Coronary artery (tissue), 2 donors: ENCODE measurements at places on chromosomes 16 and 17.

- no peak for DNase-seq
Observed at GRCh38 chr16:62445909-62446308, 409.7 kb upstream of the CDH8 start.

- DNase-seq, result no peak
Observed at GRCh38 chr16:4200000-4200780, 41.7 kb downstream of the SRL start.

GRCh38 chr17:50265690-50266315, 8.5 kb upstream of the TMEM92 start:
- DNase-seq, result no peak

DNA sequence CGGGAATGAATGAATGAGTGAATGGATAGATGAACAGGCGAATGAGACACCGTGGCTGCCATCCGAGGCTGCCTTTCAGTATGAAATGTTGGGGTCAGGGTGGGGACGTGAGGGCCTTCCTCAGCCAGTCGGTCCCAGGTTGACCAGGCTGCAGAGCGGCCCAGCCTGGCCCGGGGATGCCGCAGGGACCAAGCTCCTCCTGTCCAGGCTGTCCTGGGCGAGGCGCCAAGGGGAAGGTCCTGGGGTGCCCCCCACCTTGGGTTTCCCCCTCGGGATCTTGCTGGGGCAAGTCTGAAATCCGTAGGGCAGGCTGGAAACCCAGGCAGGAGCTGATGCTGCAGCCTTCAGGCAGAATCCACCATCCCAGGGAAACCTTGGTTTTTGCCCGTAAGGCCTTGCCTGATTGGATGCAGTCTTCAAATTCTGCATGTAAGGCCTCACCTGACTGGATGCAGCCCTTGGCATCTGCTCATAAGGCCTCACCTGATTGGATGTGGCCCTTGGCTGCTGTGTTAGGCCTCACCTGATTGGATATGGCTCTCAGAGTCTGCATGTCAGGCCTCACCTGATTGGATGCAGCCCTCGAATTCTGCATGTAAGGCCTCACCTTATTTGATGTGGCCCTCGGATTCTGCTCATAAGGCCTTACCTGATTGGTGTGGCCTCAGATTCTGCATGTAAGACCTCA, 61.7 kb upstream of the ZNF469 start:
- no peak for DNase-seq

GRCh38 chr16:88931373-88931900, 45.6 kb downstream of the CBFA2T3 start:
- no peak for DNase-seq

DNA sequence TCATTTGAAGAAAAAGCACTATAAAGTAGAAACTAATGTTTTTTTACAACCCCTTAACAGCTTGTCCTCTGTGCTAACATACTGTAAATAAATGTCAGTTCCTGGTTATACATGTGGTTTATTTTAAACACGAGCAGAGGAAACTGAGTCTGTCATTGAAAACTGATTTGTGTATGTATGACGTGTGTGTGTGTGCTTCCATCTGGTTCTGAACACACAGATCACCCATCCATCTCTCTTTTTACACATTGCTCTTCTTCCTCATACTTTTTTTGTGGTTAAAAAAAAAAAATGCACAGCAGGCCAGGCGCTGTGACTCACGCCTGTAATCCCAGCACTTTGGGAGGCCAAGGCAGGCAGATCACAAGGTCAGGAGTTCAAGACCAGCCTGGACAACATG, 49.5 kb downstream of the ZNF423 start:
- no peak for DNase-seq

DNA sequence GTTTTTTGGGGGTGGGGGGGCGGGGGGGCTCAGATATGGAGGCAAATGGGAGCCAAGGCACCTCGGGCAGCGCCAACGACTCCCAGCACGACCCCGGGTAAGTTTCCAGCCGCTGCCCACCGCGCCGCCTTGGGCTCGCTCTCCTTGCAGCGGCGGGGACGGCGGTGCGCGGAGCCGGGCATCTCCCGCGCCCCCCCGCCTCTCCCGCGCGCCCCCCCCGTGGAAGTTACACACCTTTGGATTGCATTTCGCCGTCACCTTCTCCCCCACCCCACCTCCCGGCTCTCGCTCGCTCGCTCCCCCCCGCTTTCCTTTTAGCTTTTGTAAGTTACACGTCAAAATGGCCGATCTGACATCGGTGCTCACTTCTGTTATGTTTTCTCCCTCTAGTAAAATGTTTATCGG, 387 bp downstream of the MSI2 start:
- no peak for DNase-seq

DNA sequence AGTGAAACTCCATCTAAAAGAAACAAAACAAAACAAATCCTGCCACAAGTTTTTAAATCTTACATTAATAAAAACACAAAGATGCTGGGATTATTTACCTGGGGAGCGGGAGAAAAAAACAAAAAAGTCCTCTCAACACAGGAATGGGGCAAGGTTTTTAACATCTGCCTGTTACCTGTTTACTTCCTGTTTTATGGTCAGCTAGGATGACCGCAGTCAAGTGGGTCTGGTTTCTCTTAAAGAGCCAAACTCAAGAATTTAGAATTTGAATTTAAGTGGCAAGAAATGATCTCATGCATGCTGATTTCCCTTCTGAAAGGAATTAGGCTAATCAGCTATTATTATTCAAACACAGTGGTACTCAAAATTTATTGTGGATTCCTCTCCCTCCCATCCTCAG, 39.7 kb upstream of the TBC1D3K start:
- no peak for DNase-seq

DNA sequence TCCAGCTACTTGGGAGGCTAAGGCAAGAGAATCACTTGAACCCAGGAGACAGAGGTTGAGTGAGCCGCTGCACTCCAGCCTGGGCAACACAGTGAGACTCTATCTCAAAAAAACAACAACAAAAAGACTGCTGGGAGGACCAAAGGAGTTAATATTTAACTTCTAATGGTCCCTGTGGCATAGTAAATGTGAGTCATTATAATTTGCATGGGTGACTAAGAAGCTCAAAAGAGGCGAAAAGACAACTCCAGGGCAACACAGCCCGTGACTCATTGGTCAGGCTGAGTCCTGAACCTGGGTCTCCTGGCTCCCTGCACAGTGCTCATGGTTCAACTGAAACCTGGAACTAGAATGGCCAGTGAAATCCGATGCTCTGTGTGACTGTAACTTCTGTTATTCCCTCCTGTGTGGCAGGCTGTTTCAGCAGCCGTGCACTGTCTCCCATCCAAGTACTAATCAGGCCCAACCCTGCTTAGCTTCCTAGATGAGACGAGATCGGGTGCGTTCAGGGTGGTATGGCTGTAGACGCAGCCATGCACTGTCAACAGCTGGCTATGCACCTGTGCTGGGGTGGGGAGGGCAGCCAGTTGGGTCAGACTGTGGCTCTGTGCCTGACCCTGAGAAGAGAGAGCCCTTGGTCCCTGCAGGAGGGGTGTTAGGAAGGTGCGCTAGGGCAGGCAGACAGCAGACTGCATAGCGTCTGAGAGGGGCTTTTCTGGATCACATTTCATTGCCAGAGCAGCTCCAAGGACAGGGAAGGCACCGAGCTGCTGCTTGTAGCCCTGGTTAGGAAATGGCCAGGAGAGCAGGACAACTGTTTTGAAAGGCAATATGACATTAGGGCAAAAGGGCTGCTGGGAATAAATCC, 14.5 kb upstream of the GPRC5C start:
- DNase-seq, result no peak

DNA sequence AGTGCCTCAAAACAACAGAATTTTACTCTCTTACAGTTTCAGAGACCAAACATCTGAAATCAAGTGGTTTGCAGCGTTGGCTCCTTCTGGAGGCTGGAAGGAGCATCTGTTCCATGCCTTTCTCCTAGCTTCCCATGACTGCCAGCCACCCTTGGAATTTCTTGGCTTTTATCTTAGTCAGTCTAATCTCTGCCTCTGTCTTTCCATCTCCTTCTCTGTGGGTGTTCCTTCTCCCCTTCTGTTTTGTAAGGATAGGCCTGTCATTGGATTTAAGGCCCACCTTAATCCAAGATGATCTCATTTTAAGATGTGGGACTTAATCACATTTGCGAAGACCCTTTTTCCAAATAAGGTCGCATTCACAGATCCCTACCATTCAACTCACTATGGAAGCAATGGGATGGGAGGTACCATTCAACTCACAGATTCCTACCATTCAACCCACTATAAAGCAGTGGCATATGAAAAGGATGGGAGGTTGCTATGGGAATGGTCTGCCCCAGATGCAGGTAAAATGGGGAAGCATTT, 321.8 kb downstream of the WWOX start:
- no peak for DNase-seq

DNA sequence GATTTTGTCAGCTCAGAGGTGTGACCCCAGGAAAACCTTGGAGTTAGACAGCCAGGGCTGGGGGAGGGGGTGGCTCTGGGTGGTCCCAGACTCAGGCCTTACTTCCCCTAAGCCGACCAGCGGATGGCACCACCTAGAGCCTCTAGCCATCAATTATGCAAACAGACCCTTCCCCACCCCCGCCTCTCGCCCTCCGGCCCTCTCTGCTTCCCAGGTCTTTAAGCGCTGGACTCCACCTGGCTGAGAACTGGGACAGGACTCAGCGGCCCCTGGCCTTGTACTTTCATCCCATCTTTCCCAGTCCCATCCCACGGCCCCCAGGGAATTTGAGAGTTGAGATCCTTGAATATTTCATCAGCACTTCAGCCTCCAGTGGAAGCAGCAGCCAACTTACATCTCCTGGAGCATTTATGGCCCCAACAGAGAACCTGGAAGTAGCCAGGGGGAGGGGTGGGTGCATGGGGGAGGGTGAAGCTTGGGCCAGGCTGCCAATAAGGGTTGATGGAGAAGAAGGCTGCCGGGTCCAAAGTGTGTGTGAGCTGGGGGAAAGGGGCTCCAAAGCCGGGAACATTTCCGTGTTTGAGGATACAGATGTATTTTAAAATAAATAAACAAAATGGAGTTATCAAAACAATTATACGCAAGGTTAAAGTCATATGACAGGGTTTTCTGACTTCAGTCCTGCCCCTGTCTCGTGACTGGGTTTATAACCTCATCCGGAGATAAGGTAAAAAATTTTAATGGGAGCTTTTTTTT, 7.5 kb upstream of the JUP start:
- DNase-seq, result peak; percentile 70

GRCh38 chr16:60729051-60729450, 1307.2 kb downstream of the CDH8 start:
- DNase-seq, result no peak

DNA sequence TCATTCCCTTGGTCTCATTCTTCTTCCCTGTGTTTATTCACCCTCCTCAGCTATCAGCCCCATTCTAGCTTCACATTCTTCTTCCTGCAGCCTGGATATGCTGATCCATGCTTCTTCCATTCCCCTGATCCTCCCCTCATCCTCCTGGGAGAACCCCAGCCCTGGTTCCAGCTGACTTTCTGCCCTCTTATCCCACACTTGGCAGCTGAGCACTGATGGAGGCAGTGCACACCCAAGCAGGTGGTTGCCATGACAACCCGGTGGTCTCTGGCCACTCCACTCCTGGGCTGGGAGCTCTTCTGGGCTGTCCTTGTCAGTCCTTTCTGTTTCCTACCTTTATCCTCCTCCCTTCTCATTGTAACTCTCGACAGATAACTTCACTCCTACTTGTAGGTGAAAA, 16.7 kb upstream of the TUBG2 start:
- DNase-seq, result no peak

DNA sequence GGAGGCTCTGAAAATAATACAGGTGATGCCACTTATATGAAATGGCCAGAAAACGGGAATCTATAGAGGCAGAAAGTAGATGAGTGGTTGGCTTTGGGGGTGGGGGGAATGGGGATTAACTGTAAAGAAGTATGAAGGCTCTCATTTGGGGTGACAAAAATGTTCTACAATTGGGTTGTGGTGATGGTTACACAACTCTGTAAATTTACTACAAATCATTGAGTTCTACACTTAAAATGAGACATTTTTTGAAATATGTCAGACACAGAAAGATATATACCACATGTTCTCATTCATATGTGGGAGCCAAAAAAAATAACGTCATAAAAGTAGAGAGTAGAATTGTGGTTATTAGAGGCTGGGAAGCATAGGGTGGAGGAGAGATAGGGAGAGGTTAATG, 25.7 kb downstream of the ARHGAP17 start:
- DNase-seq, result peak; percentile 16

- DNase-seq, result no peak
Observed at GRCh38 chr17:76365256-76365903, 11.7 kb upstream of the PRPSAP1 start.

- no peak for DNase-seq
Observed at GRCh38 chr16:77037696-77038347, 153.2 kb upstream of the MON1B start.

- DNase-seq, result no peak
Observed at GRCh38 chr17:75679706-75680211, 12.6 kb downstream of the SAP30BP start.

- no peak for DNase-seq
Observed at GRCh38 chr16:66568355-66568754, 2.1 kb downstream of the CMTM1 start.

- no peak for DNase-seq
Observed at GRCh38 chr17:47870056-47870455, 19.1 kb upstream of the SP6 start.

DNA sequence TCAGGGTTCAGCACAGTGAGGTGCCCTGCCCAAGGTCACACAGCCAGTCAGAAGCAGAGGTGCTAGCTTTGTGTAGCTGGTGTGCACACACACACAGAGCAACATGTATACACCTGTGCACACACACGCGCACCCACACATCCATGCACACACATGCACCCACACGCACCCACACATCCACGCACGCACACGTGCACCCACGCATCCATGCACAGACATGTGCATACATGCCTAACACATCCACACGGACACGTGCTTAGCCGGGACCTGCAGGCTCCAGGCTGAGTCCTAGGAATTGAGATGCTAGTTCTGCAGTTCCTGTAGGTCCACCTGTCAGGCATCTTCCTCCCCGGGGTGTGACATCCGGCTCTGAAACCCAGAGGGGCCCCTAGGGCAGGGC, 13.0 kb upstream of the DPEP1 start:
- DNase-seq, result no peak

GRCh38 chr17:66636111-66636510, 198.8 kb upstream of the CACNG5 start:
- no peak for DNase-seq

GRCh38 chr17:65455972-65456343, 105.5 kb downstream of the AXIN2 start:
- DNase-seq, result no peak

DNA sequence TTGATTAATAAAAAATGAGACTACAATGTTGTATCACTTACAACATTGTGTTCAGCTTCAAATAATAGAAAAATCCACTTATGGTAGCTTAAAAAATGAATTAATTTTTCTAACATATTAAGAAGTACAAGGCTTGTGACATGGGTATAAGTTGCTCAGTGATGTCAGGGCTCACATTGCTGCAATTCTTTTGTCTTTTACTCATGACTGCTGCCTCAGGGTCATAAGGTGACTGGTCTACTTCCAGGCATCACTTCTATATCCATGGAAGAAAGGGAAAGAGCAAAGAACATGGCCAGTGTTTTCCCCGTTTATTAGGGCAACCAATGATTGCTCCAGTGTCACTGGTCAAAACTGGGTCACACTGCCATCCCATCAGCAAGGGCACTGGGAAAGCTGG, 295.3 kb downstream of the MAP2K4 start:
- no peak for DNase-seq
